ENCODE measurements at places on chromosomes 5 and 9.

- no peak for DNase-seq
Observed at GRCh38 chr5:90289837-90290236, 119.7 kb downstream of the CETN3 start.

DNA sequence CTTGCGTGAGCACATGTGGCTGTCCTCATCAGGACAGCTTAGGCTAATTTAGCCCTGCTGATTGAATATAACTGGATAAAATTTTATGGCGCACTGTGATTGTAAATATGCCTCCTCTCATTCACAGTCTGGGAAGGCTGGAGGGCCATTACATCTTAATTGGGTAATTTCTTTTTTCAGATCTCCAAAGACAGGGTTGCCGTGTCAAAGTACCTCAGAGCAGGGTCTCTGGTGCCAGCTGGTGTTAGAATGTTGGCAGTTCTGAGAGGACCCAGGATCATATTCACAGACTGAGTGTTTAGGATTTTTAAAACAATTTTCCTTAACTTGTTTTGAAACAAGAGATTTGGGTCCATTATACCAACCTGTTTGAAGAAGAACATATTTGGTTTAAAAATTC lies 455.7 kb upstream of the TLE4 start:
- no peak for DNase-seq

- no peak for DNase-seq
Observed at GRCh38 chr5:55063220-55063863, 39.1 kb upstream of the GZMA start.

DNA sequence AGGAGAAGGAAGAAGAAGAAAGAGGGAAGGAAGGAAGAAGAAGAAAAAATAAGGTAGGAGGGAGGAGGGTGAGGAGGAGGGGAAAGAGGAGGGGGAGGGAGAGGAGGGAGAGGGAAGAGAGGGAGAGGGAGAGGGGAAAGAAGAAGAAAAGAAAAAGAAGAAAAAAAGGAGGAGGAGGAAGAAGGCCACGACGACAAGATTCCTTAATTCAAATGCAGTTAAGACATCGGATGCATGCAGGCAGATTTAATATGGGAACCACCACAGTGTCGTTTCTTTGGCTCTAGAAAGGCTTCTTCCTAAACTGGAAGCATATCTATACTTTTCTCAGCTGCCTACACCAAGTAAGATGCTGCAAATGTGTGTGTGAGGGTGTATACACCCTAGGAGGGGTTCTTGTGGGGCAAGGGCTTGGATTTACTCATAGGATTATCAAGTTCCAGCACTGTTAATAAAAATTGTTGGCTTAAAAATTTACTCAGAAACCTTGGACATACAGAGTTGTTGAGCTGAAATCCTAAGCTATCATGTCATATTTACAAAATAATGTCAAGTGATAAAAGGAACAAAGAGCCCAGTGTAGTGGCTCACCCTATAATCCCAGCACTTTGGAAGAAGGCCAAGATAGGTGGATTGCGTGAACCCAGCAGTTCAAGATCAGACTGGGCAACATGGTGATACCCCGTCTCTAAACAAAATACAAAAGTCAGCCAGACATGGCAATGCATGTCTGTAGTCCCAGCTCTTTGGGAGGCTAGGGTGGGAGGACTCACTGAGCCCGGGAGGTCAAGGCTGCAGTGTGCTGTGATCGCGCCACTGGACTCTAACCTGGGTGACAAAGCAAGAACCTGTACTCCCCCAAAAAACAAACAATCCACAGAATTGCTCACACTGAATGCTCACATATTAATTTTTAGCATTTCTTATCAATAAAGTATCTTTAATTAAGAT lies 108.5 kb downstream of the UBAP2 start:
- no peak for DNase-seq

DNA sequence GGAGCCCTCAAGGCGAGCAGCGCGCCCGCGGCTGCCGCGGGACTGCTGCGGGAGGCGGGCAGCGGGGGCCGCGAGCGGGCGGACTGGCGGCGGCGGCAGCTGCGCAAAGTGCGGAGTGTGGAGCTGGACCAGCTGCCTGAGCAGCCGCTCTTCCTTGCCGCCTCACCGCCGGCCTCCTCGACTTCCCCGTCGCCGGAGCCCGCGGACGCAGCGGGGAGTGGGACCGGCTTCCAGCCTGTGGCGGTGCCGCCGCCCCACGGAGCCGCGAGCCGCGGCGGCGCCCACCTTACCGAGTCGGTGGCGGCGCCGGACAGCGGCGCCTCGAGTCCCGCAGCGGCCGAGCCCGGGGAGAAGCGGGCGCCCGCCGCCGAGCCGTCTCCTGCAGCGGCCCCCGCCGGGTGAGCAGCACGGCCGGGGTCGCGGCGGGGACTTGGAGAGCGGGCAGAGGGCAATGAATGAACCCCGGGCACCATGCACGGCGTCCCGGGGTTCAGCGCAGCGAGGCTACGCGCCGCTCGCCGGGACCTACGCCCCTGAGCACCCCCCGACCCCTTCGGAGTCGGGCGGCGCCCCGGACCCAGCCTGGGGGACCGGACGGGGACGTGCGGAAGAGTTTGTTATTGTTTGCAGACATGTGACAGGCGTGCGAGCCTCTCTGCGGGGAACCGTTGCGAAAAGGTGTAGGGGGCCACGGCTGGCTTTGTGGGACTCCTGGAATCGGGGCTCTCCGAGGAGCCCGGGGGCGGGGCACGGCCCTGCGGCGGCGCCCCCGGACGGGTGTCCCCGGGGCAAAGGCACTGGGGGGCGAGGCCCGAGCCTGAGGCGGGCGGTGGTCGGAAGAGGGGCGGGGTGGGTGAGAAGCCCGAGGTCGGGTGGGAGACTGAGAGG lies 553 bp downstream of the MAP3K1 start:
- DNase-seq: peak; percentile 92

- no peak for DNase-seq
Observed at GRCh38 chr5:3269395-3270169, 326.1 kb upstream of the IRX1 start.

GRCh38 chr5:66224274-66224673 lies 80.2 kb downstream of the SREK1 start:
- DNase-seq: no peak

- DNase-seq: no peak
Observed at GRCh38 chr5:111839438-111839837, 82.4 kb upstream of the NREP start.

DNA sequence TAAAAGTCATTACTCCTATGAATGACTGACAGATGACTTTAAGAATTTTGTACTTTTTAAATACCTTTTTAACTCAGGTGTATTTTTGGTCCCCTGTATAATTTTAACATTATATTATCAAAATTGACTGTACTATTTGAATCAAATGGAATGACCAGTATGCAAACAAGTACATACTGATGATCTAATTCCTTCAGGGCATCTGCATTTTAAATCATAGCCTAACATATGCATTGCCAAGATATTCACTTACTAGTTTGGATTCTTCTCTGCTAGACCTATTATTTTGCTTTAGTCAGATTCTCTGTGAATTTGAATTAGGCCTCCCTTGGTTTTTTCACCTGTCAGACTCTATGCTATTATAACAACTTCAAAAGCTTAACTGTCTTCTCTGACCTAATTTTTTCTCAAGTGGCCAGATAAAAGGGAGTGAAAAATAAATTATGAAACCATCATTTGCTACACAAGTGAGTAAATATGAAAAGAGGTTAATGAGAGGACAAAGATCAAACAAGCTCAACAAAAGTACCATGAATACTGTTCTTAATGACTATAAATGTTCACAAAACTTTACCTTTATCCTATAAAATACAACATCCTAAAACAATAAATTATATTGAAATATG lies 1505.2 kb upstream of the CDH9 start:
- no peak for DNase-seq

- DNase-seq: no peak
Observed at GRCh38 chr9:14281876-14282275, 32.1 kb downstream of the NFIB start.

GRCh38 chr5:118956727-118957126 lies 31.6 kb downstream of the DTWD2 start:
- peak; percentile 18 for DNase-seq

DNA sequence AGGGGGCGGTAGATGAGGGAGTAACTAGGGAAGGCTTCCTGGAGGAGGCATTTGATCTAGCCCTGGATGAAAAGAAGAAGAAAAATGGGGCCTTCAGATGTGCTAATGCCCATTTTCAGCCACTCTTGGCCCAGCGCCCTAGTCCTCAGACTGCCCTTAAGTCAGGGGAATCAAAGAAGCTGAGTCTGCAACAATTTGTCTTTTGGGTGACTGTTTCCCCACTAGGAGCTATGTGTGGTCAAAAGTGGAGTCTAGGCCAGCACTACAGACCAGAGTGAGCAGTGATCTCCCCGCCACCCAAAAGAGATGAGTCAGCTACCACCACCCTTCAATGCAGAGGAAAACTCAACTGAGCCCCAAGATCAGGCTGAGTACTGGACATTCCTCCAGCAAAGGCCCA lies 542.1 kb downstream of the BNC2 start:
- DNase-seq: no peak

GRCh38 chr5:14270209-14270702 lies 127.1 kb downstream of the TRIO start:
- peak; percentile 66 for DNase-seq

GRCh38 chr5:10276691-10277090 lies 26.6 kb downstream of the CCT5 start:
- DNase-seq: no peak

DNA sequence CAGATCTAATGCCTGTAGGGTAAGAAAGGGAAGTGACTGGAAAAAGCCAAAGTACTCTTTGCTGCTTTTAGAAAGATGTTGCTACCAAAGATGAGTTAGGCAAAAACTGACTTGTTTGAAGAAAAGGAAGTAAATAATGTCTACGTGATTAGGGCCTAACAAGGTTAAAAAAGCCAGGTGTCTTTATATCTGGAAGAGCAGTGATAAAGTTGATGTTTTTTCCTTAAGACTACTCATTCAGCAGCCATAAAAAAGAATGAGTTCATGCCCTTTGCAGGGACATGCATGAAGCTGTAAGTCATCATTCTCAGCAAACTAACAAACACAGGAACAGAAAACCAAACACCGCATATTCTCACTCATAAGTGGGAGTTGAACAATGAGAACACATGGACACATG lies 13.5 kb upstream of the AMACR start:
- DNase-seq: no peak

GRCh38 chr5:60223342-60223741 lies 329.8 kb upstream of the PDE4D start:
- DNase-seq: no peak

DNA sequence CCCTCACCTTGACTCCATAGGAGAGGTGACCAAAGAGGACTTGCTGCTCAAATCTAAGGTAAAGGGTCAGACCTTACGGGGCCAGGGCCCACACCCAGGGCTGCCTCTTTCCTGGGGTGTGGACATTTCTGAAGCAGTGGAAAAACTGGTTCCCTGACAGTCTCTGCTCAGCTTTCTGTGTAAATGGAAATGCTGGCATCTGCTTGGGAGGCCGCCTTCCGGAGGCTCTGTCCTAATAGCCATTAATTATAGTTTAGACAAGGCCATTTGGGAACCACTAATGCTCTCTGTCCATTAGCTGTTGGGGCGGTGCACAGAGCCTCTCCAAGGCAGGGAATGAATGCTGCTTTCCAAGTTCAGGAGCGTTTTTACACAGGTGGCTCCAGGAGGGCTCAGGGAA lies 17.3 kb downstream of the USP20 start:
- no peak for DNase-seq

DNA sequence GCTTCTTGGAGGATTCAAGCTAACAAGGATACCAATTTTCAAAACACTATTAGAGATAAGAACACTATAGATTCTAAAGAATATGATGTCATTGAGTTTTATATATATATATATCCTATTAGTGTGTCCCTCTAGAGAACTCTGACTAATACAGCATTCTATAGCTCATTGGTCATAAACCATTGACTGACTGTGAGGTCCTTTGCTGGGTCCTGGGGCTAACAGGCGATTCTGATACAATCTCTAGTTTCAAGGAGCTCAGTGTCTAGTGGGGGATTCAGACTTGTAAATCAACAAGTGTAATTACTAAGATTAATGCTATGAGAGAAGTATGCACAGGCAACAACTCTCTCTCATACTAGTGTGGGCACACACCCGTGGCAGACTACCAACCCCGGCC lies 234.5 kb downstream of the DENND1A start:
- DNase-seq: no peak

- DNase-seq: no peak
Observed at GRCh38 chr5:169871826-169872490, 108.3 kb downstream of the INSYN2B start.

- DNase-seq: no peak
Observed at GRCh38 chr5:34061993-34062392, 19.0 kb upstream of the C1QTNF3 start.

DNA sequence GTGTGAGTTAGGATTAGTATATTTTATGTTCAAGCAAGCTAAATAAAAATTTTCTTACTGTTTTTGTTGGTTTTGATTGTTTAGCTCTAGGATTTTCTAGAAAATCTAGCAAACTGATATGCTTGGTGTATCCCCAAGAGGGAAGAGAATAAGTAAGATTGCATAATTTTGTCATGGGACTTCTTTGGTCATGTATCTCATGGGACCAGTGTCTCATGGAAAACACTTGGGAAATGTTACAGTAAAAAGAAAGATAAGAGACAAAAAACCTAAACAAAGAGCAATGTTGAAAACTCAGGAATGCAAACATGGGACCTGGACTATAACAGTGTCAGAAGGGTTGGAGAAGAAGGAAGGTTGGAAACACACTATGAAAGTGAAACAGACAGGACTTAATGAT lies 119.4 kb downstream of the TLR4 start:
- DNase-seq: no peak

- DNase-seq: peak; percentile 89
Observed at GRCh38 chr9:33510262-33511183, 13.5 kb upstream of the ANKRD18B start.

- no peak for DNase-seq
Observed at GRCh38 chr9:130854092-130854491, 19.0 kb downstream of the ABL1 start.

DNA sequence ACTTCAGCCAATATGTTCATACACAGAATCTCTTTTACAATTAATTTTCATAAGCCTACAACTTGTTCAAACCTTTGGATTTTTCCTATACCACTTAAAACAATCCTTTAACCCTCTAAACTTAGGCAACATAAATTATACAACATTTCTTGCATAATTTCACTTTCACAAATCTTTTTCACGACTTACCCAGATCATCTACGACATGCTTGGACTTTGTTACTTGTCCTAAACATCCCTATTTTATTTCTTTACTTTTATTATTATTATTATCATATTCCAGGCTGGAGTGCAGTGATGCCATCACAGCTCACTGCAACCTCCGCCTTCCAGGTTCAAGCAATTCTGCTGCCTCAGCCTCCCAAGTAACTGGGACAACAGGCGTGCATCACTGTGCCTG lies 68.0 kb downstream of the CACNA1B start:
- DNase-seq: no peak

Data from left lung (tissue), 14 donors.